ENCODE measurements at places on chromosomes 2 and 18. TPM values are rescaled to one million over a fixed set of nuclear protein-coding genes. Genes with fewer than 3 reads are reported as not detected.

GRCh38 chr18:59996370-59996966 lies 96.7 kb downstream of the PMAIP1 start:
- no peaks in the 10 kb centered on the region for H3K36me3 ChIP-seq
- no peaks in the 10 kb centered on the region for H3K4me1 ChIP-seq
- H3K27me3 ChIP-seq = peaks cover 12% of the 10 kb centered on the region
- DNase-seq = no peak
- H3K27ac ChIP-seq = no peak overlapping the region

GRCh38 chr18:45071956-45072355 lies 391.3 kb downstream of the SETBP1 start:
- H3K4me3 ChIP-seq = no peak overlapping the region
- H3K36me3 ChIP-seq = no peaks in the 10 kb centered on the region
- H3K27me3 ChIP-seq = no peaks in the 10 kb centered on the region
- no peaks in the 10 kb centered on the region for H3K4me1 ChIP-seq
- H3K27ac ChIP-seq = no peak overlapping the region

- peaks cover 32% of the 10 kb centered on the region for H3K4me1 ChIP-seq
- no peak for DNase-seq
- no peaks in the 10 kb centered on the region for H3K27me3 ChIP-seq
- H3K36me3 ChIP-seq = no peaks in the 10 kb centered on the region
- H3K27ac ChIP-seq = no peak overlapping the region
Measured at GRCh38 chr2:128732976-128733431, 414.3 kb upstream of the HS6ST1 start.

- H3K27ac ChIP-seq = no peak overlapping the region
- no peaks in the 10 kb centered on the region for H3K27me3 ChIP-seq
- H3K4me1 ChIP-seq = no peaks in the 10 kb centered on the region
- H3K4me3 ChIP-seq = no peak overlapping the region
Measured at GRCh38 chr18:72612894-72613533, 68.9 kb upstream of the CBLN2 start.

DNA sequence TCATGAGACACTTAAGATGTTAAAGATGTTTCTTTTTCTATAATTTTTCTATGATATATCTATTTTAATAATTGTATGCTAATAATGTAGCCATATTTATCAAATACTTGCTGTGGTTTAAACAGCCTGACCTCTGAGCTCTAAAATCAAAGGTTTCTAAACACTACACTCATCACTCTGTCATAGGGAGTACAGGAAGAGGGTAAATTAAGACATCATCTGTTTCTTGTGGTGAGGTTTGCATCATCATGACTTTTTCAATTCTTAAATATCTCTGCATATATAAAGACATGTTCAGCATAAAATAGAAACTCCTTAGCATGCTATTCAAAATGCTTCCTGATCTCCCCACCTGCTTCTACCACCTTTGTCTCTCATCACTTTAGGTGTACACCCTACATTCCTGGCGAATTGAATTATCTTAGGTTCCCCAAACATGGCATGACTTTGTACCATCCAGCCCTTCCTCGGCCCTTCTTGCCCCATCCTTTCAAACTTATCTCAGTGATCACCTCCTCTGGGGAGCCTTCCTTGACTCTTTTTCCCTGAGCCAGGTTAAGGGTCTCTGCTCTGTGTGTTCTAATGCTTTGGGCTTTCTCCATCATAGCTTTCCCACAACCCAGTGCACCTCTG lies 105.3 kb upstream of the TTN start:
- no peaks in the 10 kb centered on the region for H3K27me3 ChIP-seq
- H3K4me1 ChIP-seq = no peaks in the 10 kb centered on the region
- no peak overlapping the region for H3K27ac ChIP-seq
- H3K36me3 ChIP-seq = peaks cover under 1% of the 10 kb centered on the region
- no peak for DNase-seq

DNA sequence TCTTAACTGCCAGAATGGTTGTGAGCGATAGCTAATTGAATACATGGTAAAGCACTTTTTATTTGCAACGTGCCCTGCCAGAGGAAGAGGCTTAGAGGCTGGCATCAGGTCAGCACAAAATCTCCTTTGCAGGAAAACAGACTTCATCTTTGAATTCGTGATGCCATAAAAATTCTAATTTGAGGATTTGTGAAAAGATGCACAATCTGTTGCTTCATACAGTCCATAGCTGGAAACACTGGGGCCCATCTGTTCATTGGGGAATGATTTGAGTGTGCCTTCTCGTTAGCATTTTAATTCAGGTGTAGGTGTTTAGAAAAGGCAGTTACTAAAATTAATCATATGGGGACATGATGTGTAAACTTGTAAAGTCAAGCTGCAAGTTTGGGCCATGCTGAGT lies 876.0 kb downstream of the SLC4A3 start:
- DNase-seq = no peak
- H3K27ac ChIP-seq = no peak overlapping the region
- H3K27me3 ChIP-seq = no peaks in the 10 kb centered on the region
- H3K4me1 ChIP-seq = no peaks in the 10 kb centered on the region
- no peak overlapping the region for H3K4me3 ChIP-seq

The HNMT gene
- 10.2 TPM for total RNA-seq

The SERPINB12 gene
- total RNA-seq = not detected

DNA sequence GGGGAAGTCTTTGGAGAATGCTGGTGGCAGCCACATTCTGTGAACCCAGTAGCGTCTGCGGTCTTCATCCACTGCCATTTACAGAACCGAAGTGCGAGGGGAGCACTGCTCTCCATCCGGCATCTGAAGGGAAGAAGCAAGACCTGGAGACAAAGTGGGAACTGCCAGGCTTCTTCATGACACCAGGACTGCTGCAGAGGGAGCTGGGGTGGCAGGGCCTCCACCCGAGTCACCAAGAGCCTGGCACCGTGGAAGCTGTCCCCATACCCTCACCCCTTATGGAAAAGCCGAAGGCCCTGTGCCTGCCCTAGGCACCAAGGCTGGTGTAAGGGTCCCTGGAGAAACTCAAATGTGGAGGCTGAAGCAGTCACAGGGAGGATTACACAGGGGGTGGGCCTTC lies 79.8 kb downstream of the CIB4 start:
- H3K4me1 ChIP-seq = peaks cover 17% of the 10 kb centered on the region
- no peak overlapping the region for H3K27ac ChIP-seq
- H3K27me3 ChIP-seq = peaks cover 30% of the 10 kb centered on the region

The TWSG1 gene
- 9.2 TPM for total RNA-seq

The EPB41L3 gene
- total RNA-seq = 9.1 TPM

GRCh38 chr18:46632401-46633071 lies 24.5 kb downstream of the LOXHD1 start:
- no peaks in the 10 kb centered on the region for H3K36me3 ChIP-seq
- no peaks in the 10 kb centered on the region for H3K27me3 ChIP-seq
- no peaks in the 10 kb centered on the region for H3K4me1 ChIP-seq
- DNase-seq = no peak
- no peak overlapping the region for H3K27ac ChIP-seq

DNA sequence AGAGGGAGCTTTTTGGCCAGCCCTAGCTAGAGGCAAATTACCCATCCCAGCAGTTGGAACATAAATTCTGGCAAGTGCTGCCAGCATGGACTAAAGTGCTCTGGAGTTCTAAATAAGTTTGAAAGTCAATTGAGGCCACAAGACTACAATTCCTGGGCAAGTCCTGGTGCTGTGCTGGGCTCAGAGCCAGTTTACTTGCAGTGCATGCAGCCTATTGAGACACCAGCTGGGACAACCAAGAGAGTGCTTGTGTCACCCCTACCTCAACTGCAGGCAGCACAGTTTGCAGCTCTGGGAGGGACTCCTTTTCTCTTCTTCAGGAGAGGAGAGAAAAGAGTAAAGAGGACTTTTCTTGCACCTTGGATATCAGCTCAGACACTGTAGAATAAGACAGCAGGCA lies 277.2 kb upstream of the TMEFF2 start:
- no peak overlapping the region for H3K4me3 ChIP-seq
- no peak overlapping the region for H3K27ac ChIP-seq
- no peaks in the 10 kb centered on the region for H3K36me3 ChIP-seq
- H3K27me3 ChIP-seq = no peaks in the 10 kb centered on the region

The ATL2 gene
- total RNA-seq = 28.3 TPM

GRCh38 chr18:77651441-77651840 lies 401.8 kb downstream of the GALR1 start:
- no peaks in the 10 kb centered on the region for H3K4me1 ChIP-seq
- H3K36me3 ChIP-seq = no peaks in the 10 kb centered on the region
- H3K27me3 ChIP-seq = peaks cover 4% of the 10 kb centered on the region
- DNase-seq = no peak

All from heart left ventricle (tissue), 16 donors.